ENCODE measurements at places on chromosomes 3 and 15.

- no peak for DNase-seq
These were observed 173.2 kb upstream of the STAC start for GRCh38 chr3:36206956-36207580.

- no peak for DNase-seq
These were observed 2.5 kb upstream of the LPP start for GRCh38 chr3:188151438-188151837.

- peak; percentile 10 for DNase-seq
These were observed 94.8 kb downstream of the GBE1 start for GRCh38 chr3:81666502-81667121.

GRCh38 chr3:185637388-185637787 is 51.3 kb downstream of the SENP2 start:
- no peak for DNase-seq

GRCh38 chr3:54866251-54866650 is 61.6 kb downstream of the LRTM1 start:
- DNase-seq, result no peak

DNA sequence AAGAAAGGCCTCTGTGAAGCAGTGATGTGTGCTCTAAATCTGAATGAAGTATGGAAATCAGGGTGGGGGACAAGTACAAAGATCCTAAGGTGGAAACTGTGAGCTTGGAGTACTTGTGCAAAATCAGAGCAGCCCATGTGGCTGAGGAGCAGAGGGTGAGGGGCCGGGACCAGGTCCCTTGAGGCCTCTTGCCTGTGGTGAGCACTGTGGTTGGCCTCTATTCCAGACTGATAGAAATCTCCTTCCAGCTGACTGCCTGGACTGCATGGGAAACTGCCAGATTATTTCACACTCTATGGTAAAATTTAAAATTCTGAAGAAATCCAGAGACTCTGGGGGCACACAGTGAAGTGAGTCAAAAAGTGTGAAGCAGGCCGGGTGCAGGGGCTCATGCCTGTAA is 81.4 kb downstream of the TM4SF4 start:
- no peak for DNase-seq

DNA sequence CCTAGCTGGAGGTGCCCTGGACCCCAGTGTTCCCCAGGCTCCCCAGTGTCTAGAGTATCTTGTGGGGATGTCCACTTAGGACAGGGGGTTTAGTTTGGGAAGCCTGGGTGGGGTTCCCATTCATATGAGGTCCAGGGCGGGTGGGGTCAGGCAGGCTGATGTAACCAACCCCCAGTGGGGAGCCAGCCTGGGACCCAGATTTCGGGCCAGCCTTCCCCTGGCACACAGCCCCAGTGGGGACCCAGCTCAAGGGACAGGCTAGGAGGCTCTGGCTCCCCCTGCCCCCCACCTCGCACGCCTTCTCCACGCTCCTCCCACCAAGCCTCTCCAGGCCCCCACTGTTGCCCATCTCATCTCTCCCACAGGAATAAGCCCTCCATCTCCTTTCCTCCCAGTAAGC is 323.5 kb downstream of the UACA start:
- DNase-seq, result no peak

- DNase-seq, result no peak
These were observed 342.2 kb upstream of the ROPN1 start for GRCh38 chr3:124333931-124334640.

- DNase-seq, result no peak
These were observed 168.7 kb downstream of the PTPRG start for GRCh38 chr3:61730056-61730455.

DNA sequence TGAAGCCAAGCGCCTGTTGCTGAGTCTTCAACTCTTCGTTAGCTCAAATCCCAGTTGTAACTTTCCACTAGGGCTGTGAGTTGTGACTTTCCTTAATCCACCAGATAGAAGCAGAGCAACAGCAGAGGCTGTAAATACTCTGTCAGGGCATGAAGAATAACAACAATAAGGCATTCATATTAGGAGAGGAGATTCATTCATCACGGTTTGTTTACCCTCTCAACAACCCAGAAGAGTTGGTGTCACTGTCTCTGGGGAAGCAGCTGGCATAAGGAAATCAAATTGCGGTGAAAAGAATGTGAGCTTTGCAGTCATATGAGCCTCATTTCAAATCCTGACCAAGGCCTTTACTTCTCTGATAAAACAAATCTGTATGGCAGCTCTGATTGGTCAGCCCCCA is 184.8 kb downstream of the SHQ1 start:
- DNase-seq, result no peak

DNA sequence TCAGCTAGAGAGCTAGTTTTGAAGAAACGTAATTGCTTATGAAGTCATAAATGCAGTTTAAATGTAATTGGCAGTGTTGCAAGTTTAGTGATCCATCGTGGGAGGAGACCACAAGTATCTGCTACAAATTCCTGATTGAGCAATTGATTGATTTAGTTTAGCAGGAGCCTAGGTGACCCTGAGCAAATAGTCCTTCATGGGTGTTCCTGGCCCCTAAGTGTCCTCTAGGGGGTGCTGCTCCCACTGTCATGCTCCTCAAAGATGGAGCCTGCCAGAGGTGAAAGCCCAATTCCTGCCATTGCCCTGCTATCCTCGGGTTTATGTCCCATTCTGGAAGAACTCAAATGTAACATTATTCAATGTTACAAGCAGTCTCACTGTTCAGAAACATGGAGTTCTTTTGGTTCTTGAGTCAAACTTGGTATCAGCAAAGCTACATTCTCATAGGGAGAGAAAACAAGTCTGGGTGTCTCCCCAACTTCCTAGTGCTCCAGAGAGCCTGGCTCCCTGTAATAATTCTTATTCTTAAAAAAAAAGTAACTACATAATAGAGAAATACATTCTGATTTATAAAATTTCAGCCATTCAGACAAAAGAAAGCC is 29.8 kb upstream of the SENP5 start:
- DNase-seq, result peak; percentile 30

DNA sequence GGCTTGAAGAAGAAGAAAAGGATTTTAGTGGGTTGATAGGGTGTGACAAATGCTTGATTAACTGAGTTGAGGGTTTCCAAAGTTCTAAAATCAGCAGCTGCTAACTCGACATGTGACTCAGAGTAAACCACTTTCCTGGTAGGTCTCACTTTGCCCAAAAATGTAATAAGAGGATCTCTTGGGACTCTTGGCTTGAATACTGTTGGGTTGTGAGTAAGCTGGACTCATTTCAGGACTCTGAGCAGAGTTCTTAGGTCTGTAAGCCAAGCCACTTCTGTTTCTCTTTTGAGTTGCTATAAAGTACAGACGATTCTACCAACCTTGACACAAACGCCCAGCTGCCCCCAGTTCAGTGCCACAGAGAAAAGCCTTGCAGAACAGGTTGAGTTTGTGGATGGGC is 241.1 kb downstream of the ZNF621 start:
- no peak for DNase-seq

GRCh38 chr3:177197727-177198460 is 612 bp upstream of the TBL1XR1 start:
- no peak for DNase-seq

- no peak for DNase-seq
These were observed 234.3 kb downstream of the SQOR start for GRCh38 chr15:45869034-45869668.

- DNase-seq, result no peak
These were observed 345.2 kb upstream of the IL12A start for GRCh38 chr3:159643406-159643805.

- peak; percentile 15 for DNase-seq
These were observed 166.6 kb downstream of the ANO10 start for GRCh38 chr3:43455233-43455632.

DNA sequence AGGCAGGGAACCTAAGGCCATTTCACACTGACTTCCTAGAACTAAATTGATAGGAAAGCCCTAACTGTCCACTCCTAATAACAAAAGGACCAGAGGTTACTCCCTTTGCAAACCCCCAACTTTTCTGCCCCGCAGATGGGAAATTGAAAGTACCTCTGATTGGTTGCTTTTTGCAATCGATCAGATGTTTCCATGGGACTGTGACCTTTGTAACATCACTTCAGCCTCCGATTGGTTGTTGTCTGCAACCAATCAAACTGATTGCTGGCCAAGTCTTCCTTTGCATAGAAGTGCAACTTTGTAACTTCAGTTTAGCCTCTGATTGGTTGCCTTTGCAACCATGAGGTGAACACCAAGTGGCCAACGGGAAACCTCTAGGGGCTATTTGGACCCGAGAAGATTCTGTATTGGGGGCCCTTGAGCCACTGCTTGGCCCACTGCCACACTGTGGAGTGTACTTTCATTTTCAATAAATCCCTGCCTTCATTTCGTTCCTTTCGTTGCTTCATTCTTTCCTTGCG is 11.3 kb upstream of the KNL1 start:
- DNase-seq, result no peak

GRCh38 chr15:74783072-74783807 is 1.4 kb downstream of the CSK start:
- no peak for DNase-seq

DNA sequence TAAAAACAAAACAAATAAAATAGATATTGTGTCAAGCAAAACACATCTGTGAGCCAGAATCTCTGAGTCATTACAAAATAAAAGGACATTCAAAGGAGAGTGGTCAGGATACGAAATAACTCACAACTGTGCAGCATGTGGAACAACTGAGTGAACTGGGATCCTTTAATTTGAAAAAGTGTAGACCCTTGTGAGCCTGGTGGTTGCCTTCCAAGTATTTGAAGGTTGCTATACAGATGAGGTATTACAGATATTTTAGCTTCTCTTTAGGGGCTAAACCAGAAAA is 26.7 kb downstream of the KCNMB2 start:
- no peak for DNase-seq

- peak; percentile 64 for DNase-seq
These were observed 57.8 kb downstream of the STARD5 start for GRCh38 chr15:81265944-81266775.

DNA sequence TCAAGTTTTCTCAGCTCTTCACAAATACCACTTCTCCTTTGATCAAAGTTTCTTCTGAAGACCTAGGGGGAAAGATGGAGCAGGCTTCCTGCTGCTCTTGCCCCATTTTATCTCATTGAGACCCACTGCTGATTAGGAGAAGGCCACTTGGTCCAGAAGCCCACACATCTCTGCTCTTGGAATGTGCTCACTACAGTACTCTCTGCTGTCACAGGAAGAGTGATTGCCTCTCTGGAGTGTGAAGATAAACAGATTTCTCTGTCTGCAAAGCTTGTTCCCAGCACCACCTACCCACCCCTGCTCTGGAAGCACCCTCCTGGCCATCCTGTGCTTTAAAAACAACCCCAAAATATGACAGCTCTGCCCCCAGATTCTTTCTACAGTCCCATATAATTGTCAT is 41.3 kb upstream of the PRTG start:
- DNase-seq, result no peak

DNA sequence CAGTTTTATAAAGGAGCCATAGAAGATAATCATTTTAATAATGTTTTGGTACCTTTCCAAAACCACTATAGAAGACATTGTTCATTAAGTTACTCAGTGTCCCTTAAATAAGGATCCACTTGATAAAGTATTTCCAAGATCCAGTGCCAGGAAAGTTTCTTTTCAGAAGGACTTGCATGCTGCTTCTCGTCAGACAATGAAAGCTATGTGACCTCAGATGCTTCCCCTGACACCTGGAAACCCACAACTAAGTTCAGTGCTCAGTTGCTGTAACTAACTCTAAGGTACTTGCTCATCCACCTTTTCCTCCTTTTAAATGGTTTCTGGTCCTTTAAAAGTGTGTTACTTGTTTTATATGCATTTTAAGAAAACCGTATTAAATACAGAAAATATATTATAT is 7.3 kb downstream of the SSR3 start:
- no peak for DNase-seq

DNA sequence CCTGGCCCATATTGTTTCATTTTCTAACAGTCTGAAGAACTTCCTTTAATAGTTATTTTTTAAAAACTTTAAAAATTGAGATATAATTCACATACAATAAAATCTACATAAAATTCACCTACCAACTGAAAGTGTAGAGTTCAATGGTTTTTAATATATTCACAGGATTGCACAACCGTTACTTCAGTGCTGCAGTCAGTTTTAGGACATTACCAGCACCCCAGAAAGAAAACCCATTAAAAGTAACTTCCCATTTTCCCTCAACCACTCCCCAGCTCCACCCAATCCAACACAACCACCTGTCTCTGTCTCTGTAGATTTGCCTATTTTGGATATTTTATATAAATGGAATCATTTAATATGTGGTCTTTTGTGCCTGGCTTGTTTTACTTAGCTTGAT is 29.6 kb downstream of the MGA start:
- DNase-seq, result no peak

DNA sequence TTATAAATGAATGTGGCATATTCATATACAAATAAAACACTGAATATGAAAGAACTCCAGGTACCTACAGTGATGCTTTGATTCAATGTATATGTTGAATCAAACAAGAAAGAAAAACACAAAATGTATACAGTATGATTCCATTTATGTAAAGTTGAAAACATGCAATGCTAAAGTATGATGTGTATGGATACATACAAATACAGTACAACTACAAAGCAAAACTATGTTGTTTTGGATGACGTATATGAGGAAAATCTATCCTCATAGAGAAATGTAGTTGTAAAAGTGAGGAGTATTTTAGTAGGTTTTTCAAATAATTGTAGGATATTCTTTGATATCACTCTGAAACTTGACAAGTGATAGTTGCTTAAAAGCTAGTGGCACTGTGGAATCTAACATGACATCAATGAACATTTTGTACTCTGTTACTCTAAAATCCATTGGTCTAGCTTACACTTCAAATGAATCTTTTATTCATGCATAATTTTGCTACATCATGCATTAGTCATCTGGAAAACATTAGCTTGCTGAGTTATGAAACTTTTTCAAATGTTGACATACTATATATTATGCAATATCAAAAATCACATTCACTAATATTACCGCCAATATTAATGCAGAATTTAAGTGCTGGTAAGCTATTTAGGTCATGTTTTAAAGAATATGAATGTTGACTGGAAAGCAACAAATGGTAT is 278.1 kb upstream of the CHRNA7 start:
- DNase-seq, result no peak

GRCh38 chr3:46612324-46612723 is at the start of gene FAM240A:
TSS of gene FAM240A (plus strand) at chr3:46612525. CDS start at chr3:46612684, 159 bp downstream.
- no peak for DNase-seq

DNA sequence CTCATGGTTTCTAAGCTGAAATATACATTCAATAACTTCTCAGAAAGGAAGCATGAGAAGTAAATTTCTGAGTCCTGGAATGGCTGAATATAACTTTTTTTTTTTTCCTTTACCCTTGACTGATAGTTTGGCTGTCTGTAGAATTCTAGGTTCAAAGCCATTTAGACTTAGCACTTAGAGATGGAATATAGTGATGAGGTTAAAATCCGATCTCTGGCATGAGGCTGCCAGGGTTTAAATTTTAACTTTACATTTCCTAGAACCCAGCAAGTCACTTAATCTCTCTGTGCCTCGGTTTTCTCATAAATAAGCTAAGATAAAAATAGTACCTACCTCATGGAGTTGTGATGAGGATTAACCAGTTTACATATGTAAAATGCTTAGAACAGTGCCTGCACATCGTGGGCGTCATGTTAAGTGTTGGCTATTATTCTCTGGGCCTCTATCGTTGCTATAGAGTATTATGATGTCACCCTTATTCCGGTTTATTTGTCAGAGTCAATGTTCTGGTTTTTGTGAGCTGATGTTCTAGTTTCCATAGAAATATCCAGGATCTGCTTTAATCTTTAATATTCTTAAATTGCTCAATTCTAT is 199.8 kb upstream of the TLE3 start:
- no peak for DNase-seq

GRCh38 chr3:143433787-143434378 is 314.3 kb downstream of the CHST2 start:
- DNase-seq, result no peak
